ENCODE measurements at places on chromosomes 7 and 10.

- no peak for DNase-seq
Observed at GRCh38 chr10:660413-660969, 29.0 kb downstream of the DIP2C start.

- DNase-seq, result no peak
Observed at GRCh38 chr10:62638062-62638477, 166.4 kb upstream of the ADO start.

GRCh38 chr10:117284716-117285494 lies 44.0 kb downstream of the SLC18A2 start:
- no peak for DNase-seq

DNA sequence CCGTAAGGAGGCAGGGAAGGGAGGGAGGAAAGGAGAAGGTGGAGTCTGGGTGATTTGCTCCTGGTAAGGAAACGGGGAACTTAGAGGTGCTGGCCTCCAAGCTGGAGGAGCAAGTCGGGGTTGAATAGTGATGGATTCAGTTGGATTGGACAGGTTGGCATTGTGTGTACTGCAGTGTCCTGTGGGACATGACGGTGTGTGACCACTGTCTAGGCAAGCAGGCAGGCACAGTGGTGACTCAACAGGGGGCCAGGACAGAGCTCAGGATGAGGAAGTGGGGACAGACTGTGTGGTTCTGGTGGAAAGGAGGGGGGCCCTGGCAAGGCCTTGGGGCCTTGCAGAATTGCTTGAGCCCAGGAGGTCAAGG lies 48.8 kb downstream of the COL26A1 start:
- DNase-seq, result no peak

DNA sequence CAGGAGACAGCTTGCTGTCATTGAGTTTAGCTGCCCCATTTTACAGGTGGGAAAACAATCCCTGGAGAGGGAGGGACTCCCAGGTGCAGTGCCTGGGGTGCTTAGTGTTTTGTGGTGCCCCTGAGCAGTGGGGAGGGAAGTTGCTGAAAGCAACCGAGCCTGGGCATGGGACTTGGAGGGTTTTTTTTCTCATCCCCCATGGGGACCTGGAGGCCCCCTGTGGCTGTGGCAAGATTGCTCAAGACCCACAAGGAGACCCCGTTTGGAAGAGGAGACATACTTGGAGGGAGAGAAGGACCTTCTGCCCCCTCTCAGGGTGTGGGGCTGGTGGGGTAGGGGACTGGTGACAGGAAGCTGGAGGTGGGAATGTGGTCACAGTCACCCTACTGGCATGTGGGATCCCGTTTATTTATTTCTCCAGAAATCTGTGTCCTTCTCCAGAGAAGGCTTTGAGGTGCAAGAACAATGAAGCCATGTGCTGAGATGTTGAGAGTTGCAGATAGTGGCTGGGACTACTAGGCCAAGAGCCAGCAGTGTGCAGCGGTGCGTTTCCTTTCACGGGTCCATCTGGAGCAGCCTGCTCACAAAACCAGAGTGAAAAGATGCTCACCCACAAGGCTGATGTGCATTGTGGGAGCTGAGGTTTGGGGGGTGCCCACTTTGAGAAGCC lies 21.5 kb downstream of the ZMIZ1 start:
- DNase-seq, result no peak

GRCh38 chr7:99267481-99267840 lies 5.2 kb upstream of the MYH16 start:
- DNase-seq, result no peak

- no peak for DNase-seq
Observed at GRCh38 chr7:77887567-77887966, 89.0 kb downstream of the PHTF2 start.

GRCh38 chr7:106599343-106599698 lies 61.6 kb downstream of the CCDC71L start:
- DNase-seq, result no peak

- DNase-seq, result no peak
Observed at GRCh38 chr10:34547695-34548094, 267.4 kb downstream of the PARD3 start.

- DNase-seq, result no peak
Observed at GRCh38 chr10:73190188-73190587, 22.3 kb downstream of the FAM149B1 start.

DNA sequence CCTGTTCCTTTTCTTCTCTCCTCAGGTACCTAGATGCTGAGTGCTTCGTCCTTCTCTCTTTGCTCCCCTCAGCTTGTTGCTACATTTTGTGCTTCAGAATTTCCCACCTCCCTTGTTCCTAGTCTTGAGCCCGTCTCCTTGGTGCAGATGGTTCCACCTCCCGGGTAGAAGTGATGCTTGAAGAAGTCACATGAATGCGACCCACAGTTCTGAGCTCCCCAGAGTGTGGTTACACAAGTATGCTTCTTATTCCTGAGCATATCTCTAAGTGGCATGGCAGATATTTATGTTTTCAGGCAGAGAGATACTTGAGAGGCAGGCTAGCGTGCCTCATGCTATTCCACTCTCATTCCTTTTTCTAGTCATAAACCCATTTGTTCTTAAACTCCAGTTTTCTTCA lies 34.0 kb downstream of the INPP5F start:
- no peak for DNase-seq

DNA sequence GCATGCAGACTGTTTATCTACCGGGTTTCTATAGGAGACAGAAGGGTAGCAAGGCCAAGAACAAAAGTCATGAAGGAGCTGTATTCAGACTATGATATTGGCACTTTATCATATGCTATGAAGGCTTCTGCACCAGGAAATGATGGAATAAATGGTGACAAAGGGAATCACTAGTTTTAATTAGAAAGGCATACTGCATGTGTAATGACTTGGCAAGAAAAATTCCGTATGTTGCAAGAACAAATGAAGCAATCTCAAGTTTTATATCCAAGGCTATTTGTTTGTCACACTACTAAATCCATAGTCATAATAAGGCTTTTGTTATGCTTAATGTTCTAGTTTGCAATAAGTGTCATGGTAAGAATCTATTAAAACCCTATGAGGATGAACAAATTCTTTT lies 230.9 kb downstream of the ZEB1 start:
- no peak for DNase-seq

DNA sequence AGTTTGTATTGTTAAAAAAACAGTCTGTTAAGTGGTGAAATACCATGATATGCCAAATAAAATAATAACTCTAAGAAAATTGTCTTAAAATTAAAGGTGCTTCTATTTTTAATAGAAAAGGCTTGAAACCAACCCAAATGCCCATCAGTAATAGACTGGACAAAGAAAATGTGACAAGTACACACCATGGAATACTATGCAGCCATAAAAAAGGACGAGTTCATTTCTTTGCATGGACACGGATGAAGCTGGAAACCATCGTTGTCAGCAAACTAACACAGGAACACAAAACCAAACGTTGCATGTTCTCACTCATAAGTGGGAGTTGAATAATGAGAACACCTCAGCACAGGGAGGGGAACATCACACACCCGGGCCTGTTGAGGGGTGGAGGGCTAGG lies 7.1 kb downstream of the CNTNAP2 start:
- no peak for DNase-seq

GRCh38 chr10:103168438-103168837 lies 24.6 kb downstream of the NT5C2 start:
- DNase-seq, result no peak

DNA sequence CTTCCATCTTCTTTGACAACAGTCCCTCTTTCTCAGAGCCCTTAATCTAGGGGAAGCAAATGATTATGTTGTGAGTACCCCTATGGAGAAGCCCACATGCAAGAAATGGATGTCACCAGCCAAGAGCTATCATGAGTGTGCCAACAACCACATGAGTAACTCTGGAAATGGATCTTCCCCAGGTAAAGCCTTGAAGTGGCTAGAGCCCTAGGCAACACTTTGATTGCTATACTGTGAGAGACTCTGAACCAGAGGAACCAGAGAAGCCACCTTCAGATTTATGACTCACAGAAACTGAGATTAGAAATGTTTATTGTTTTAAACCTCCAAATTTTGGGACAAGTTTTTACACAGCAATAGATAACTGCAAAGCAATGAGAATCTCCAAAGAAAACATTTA lies 60.9 kb upstream of the COL1A2 start:
- DNase-seq, result no peak

GRCh38 chr7:126720232-126720631 lies 532.5 kb downstream of the GRM8 start:
- no peak for DNase-seq

DNA sequence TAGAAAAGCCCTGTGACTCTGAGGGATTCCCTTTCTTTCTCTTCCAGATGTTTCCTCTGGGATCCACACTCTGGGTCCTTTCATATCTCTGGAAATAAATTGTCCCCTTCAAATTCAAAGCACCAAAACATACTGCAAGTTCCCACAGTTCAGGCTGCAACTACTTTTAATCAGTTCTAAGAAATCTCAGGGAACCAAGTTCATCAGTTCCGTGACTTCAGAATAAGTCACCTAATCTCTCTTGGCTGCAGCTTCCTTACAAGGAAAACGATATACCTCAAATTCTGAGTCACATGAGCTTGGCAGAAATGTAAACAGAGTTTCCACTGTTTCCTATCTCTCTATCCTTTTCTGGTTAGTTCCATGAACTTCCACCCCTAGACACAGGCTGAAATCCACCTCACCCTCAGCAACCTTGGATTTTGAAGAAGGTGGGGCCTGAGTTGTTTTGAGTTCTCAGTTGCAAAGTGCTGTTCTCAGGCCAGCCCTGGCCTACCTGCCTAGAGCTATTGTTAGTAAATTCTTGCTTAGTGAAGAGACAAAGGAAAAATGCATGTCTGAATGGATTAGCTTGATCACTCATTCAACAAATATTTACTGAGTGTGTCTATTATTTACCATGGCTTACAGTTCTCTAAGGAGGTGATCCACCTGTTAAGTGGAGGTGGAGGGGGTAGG lies 59.3 kb upstream of the IL6 start:
- DNase-seq, result no peak

DNA sequence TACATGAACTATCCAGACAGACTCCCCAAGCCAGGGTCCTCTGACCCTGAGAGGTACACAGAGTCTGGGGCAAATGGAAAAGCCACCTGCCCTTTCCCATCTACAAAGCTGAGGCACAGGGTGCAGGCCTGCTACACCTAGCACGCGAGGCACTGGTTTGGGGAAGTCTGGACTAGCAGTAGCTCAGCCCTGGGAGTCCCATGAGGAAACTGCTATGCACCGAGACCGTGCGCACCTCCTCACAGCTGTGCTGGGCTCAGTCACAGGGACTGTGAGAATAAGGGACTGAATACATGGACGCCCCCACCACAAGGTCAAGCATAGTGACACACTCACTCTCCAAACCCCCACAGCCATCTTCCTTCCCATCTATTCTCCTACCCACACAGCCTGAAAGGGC lies 8.2 kb downstream of the MAT1A start:
- peak; percentile 53 for DNase-seq

DNA sequence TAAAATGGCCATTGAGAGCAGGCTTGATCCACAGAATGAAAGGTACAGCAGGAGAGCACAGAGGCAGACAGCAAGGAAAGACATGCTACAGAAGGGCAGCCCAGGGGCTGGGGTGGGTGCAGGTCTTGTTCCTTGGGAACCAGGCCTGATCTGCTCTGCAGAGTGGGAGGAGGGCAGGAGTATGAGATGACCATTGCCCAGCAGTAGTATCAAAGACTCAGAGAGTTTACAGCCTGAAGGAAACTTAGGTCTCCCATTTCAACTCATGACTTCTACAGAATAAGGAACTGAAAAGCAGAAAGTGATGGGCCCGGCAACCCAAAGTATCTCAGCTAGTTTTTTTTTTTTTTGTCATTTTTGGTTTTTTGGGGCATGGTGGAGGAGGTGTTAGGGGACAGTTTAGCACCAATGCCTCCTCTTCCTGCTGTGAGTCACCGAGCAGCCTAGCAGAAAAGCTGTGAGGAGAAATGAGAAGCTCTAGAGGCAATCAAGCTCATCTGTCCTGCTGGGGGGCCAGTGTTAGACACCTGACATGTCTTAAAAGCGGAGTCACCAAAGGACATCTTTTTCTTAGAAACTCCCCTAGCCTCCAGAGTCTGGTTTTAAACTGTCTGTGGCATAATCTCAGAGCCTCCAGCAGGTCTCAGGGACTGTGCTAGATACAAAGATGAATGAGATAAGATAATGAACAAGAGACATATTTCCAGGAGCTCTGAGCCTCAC lies 34.3 kb upstream of the HERPUD2 start:
- DNase-seq, result no peak

- DNase-seq, result no peak
Observed at GRCh38 chr10:113426181-113426877, 126.5 kb upstream of the HABP2 start.

GRCh38 chr7:24406053-24406788 lies 122.2 kb downstream of the NPY start:
- no peak for DNase-seq

GRCh38 chr7:42236976-42237810 lies at the start of gene GLI3:
GLI3 (minus strand) TSS chr7:42237209; CDS start chr7:42223253, 13,956 bp downstream.
- peak; percentile 92 for DNase-seq

GRCh38 chr7:132410385-132410784 lies 165.9 kb downstream of the PLXNA4 start:
- no peak for DNase-seq

GRCh38 chr10:123999261-123999660 lies 94.1 kb downstream of the CHST15 start:
- DNase-seq, result peak; percentile 53

DNA sequence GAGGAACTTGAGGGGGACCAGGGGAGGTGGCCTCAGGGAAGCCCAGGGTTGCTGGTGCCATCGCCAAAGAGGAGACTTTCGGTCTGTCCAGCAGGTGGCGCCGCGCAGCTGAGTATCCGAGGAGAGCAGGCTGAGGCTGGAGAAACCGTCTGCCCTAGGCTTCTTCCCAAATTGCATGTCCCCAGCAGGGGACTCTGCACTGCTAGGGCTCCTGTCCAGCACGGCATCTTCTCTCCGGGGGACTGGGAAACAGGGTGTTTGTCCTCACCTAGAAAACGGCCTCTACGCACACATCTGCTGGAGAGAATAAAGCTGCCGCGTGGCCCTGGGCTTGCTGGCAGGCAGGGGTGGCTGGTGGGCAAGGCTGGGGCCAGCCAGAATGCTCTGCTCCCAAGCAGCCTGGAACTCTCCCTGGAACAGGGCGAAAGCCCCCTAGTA lies 161.9 kb downstream of the SH2D4B start:
- no peak for DNase-seq

- no peak for DNase-seq
Observed at GRCh38 chr7:114533131-114533530, 118.5 kb downstream of the FOXP2 start.

Data from mesenteric fat pad (tissue), 1 donor.